ENCODE measurements at places on chromosomes 2 and 18.

- DNase-seq = no peak
Observed at GRCh38 chr2:225270053-225270452, 129.5 kb upstream of the NYAP2 start.

DNA sequence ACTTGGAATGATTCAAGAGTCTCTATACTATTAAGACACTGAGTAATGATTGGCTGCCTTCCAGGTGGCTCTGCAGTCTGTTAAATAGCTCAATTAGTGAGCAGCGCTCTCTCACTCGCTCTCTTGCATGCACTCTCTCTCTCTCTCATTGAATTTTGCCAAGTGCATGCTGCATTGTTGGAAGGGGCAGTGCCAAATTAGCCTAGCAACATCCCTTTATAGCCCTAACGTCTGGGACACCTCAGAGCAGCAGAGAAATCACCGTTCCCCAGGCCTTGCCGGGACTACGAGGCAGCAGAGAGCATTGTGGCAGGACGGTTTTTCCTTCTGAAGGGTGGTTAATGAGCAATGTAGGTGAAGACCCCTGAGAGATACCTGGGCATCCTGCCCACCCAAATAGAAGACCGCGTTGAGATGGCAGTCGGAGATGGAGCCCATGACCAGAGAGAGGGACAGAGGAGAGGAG lies 447.6 kb upstream of the POU3F3 start:
- no peak for DNase-seq

DNA sequence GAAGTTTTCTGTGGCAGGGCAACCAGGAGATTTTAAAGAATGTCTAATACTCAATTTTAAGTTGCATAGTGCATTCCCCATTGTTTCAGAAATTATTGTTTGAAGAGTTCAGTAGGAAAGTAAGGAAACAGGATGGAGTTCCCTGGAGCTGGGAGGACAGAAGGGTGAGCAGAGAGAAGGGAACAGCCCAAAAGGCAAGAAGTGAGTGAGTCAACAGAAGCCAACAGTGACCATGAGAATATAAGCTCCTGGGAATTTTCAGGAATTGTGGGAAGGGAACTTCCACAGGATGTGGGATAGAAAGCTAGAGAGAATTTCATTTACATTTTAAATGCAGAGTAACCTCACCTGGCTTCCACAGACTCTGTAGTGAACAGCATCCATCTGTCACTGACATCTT lies 268.1 kb upstream of the ATP5MC3 start:
- DNase-seq = no peak

GRCh38 chr2:26758790-26759321 lies 5.2 kb upstream of the SLC35F6 start:
- no peak for DNase-seq

DNA sequence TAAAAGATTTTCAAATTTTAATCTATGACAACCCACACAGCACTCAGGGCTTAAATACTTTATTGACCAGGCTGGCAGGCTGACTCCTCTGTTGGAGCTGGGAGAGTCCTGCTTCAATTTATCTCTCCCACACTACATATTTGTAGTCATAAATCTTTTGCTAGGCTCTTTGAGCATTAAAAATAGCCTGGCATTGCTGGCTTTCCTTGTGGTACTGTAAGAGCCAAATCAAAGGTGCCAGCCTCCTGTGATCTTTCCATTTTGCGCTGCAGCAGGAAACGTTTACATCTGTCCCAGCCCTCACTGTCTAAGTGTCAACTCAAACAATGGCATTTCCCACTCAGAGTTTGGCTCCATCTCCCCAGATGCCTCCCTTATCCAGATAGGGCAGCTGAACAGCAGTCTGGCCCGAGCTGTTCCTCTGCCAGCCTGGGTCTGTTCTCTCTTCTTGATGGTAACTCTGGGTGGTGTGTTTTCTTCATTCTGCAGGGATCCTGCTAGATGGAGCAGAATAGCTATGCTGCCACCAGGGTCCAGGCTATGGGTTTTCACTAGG lies 62.1 kb downstream of the LRRTM1 start:
- no peak for DNase-seq

- DNase-seq = no peak
Observed at GRCh38 chr18:27860701-27861107, 316.2 kb downstream of the CDH2 start.

- DNase-seq = no peak
Observed at GRCh38 chr18:5894611-5895298, 567 bp downstream of the TMEM200C start.
